Common myeloid progenitor, CD34-positive (primary cell): ENCODE measurements at places on chromosomes 7 and 10.

- no peak for DNase-seq
- no peak overlapping the region for H3K4me3 ChIP-seq
- no peaks in the 10 kb centered on the region for H3K36me3 ChIP-seq
- peaks cover 3% of the 10 kb centered on the region for H3K4me1 ChIP-seq
Measured at GRCh38 chr7:37971491-37971890, 51.1 kb downstream of the EPDR1 start.

DNA sequence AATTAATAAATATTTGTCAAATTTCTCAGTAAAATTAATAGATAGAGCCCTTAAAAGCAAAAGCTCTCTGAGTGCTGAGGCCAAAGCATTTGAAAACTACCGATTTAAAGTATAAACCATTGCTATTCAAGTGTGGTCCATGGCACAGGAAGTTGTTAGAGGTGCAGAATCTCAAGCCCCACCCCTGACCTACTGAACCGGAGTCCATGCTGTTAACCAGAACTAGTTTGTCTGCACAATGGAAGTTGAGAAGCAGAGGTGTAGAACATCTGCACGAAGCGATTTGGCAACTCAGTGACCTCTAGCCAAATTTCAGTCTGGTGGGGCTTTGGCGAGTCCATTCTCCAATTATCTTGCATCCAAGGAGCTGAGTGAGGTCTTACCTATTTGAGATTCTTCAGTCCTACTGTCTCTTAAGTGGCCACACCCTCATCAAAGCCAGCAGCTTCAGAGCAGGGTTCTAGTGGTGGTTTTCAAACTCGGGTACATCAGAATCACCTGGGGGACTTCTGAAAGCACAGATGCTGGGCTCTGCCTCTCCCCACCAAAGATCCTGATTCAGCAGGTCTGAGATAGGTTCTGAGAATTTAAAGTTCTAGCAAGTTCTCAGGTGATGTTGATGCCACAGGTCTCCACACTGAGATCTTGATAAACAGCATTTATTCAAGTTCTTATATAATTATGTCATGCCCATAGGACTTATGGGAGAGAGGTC lies 96.8 kb upstream of the SAMD8 start:
- no peak for DNase-seq
- no peaks in the 10 kb centered on the region for H3K27me3 ChIP-seq
- peaks cover 36% of the 10 kb centered on the region for H3K36me3 ChIP-seq

DNA sequence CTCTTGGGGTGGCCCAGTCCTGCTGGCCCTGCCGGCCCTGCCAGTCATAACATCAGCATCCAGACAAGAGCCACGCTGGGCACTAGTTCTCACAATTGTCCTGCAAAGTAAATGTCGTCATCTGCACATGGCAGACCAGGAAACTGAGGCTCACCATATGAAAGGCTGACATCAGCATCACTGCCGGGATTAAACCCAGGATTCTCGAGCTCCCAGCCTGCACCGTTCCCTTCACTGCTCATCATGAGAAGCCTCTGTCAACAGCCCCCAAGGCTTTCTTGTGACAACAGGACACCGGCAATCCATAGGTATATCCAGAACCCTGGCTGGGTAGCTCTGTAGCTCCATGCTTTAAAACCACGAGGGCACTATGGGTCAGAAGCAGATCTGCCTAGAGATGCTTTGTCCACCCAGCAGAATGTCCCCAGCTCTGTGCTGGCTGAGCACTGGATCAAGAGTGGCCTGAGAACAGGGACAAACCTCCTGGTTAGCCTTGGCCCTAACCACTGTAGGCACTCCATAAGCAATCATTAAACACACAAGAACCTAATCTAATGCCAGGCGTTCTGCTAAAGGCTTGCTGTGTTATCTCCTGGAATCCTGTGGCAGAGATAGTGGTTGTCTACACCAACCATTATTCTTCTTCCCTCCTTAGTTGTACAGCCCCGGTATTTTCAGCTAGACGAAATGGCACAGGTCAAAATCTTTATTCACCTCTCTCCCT lies 41.2 kb upstream of the C10orf71 start:
- H3K27me3 ChIP-seq: no peaks in the 10 kb centered on the region
- H3K27ac ChIP-seq: no peak overlapping the region
- peaks cover 54% of the 10 kb centered on the region for H3K4me1 ChIP-seq

DNA sequence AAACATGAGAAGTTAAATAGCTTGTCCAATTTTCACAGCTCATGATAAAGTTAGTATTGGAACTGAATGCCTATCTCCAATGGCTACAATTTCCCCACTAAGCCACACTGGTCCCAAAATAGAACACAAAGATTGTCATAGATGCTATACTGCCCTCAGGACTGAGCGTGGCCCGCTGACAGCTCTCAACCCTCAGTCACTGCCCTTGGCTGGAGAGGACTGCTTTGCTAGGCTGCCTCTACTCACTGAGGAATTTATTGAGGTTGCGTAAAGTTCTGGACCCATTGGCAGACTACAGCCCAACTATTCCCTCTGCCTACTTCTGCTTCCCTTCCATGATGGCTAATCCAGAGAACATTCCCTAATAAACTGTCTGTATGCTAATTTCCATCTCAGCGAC lies 165.5 kb upstream of the BET1 start:
- no peaks in the 10 kb centered on the region for H3K4me1 ChIP-seq
- no peak overlapping the region for H3K27ac ChIP-seq
- no peaks in the 10 kb centered on the region for H3K27me3 ChIP-seq
- no peaks in the 10 kb centered on the region for H3K36me3 ChIP-seq
- H3K4me3 ChIP-seq: no peak overlapping the region

- H3K27me3 ChIP-seq: no peaks in the 10 kb centered on the region
- no peaks in the 10 kb centered on the region for H3K36me3 ChIP-seq
- DNase-seq: no peak
- no peak overlapping the region for H3K27ac ChIP-seq
- no peak overlapping the region for H3K4me3 ChIP-seq
Measured at GRCh38 chr10:25954851-25955250, 20.8 kb downstream of the MYO3A start.

- no peaks in the 10 kb centered on the region for H3K36me3 ChIP-seq
- no peaks in the 10 kb centered on the region for H3K27me3 ChIP-seq
- no peak overlapping the region for H3K27ac ChIP-seq
- no peak overlapping the region for H3K4me3 ChIP-seq
Measured at GRCh38 chr10:107423903-107424302, 259.4 kb upstream of the SORCS1 start.

DNA sequence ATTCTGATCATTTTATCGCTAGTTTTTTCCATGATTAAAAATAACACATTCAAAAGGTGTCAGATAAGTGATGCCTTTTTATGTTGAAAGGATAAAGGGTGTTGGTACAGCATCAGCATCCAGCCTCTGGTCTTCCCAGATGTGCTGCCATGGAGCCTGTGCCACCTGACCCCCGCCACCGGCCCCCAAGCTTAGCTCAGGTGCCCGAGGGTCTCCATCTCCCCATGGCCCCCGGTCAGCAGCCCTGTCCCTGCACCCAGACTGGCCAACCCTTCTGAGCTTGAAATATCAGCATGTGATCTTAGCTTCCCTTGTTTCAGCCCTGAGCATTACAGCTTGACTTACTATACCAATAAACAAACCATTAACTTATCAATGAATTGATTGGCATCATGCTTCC lies 24.6 kb downstream of the PFKP start:
- peaks cover 7% of the 10 kb centered on the region for H3K4me1 ChIP-seq
- H3K36me3 ChIP-seq: peaks cover 3% of the 10 kb centered on the region
- no peak for DNase-seq
- H3K27ac ChIP-seq: peak overlapping the region; percentile 54

DNA sequence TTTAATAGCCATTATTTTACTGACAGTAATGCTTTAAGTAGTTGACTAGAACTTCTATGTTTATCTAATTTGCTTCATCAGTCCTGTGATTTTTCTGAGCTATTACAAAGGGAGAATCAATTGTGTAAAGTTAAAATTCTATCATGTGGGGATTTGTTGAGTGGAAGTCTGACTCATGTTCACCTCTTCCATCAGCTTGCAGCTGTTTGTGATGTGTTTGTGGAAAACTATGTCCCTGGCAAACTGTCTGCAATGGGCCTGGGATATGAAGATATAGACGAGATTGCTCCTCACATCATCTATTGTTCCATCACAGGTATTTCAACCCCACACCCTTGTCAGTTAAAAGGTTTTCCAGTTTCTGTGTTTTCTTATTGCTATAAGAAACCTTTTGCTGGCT lies 59.9 kb downstream of the SUGCT start:
- no peaks in the 10 kb centered on the region for H3K27me3 ChIP-seq
- H3K27ac ChIP-seq: no peak overlapping the region
- no peaks in the 10 kb centered on the region for H3K36me3 ChIP-seq
- H3K4me3 ChIP-seq: no peak overlapping the region
- no peak for DNase-seq
- H3K4me1 ChIP-seq: no peaks in the 10 kb centered on the region

- H3K4me3 ChIP-seq: peak overlapping the region; percentile 37
- peak; percentile 87 for DNase-seq
- no peak overlapping the region for H3K27ac ChIP-seq
- H3K4me1 ChIP-seq: peaks cover 64% of the 10 kb centered on the region
- no peaks in the 10 kb centered on the region for H3K36me3 ChIP-seq
Measured at GRCh38 chr7:24836084-24836483, 78.8 kb upstream of the GSDME start.

DNA sequence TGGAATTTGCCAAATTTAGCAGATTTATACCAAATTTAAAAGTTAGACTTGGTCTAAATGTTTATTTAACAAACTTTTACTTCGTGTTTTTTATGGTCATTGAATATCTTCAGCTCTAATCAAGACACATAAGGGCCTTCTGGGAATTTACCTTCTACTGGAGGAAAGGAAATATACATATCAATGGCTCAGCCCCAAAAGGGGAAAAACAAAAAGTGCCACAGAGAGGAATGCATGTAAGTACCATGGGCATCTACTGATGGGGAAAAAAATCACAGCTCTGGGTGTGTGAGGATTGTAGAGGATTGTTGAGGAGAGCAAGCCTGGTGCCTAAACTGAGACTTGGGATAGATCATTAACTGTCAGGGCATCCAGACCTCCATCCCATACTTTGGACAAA lies 260.3 kb downstream of the SORCS1 start:
- no peaks in the 10 kb centered on the region for H3K36me3 ChIP-seq
- peaks cover 31% of the 10 kb centered on the region for H3K27me3 ChIP-seq
- no peak for DNase-seq
- H3K4me1 ChIP-seq: no peaks in the 10 kb centered on the region

- peak overlapping the region; percentile 12 for H3K4me3 ChIP-seq
- DNase-seq: peak; percentile 15
- no peaks in the 10 kb centered on the region for H3K36me3 ChIP-seq
Measured at GRCh38 chr7:12771378-12771877, 84.0 kb downstream of the ARL4A start.

DNA sequence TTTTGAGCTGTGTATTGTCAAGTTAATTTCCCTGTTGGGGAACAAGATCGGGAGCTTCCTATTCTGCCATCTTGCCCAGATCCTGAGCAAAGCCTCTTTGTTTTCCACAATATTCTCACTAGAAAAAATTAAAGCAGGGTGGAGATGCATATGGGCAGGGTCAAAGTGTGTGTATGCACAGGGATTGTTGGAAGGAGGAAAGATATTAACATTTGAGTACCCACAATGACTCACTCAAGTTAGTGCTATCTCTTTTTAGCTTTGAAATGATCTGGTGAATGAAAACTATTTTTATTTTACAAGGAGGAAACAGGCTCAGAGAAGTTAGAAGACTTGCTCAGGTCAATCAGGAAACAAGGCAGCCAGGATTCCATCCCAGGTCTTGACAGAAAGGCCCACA lies 6.7 kb upstream of the BTBD16 start:
- H3K27me3 ChIP-seq: no peaks in the 10 kb centered on the region
- no peaks in the 10 kb centered on the region for H3K4me1 ChIP-seq
- H3K4me3 ChIP-seq: no peak overlapping the region

DNA sequence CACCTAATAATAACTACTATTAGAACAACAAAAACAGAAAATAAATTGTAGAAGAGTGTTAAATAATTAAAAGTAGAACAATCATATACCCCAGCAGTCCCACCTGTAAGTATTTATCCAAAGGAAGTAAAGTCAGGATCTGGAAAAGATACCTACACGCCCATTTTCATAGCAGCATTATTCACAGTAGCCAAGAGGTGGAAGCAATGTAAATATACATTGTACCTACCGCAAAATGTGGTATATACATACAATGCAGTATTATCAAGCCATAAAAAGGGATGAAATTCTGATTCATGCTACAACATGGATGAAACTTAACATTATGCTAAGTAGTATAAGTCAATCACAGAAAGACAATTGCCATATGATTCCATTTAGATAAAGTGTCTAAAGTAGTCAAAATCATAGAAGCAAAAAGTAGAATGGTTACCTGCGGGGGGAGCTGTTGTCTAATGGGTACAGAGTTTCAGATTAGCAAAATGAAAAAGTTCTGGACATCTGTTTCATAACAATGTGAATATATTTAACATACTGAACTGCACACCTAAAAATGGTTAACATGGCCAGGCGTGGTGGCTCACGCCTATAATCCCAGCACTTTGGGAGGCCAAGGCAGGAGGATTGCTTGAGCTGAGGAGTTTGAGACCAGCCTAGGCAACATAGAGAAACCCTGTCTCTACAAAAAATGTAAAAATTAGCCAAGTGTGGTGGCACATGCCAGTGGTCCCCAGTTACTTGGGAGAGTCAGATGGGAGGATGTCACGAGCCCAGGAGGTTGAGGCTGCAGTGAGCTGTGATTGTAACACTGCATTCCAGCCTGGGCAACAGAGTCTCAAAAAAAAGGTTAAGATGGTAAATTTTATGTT lies 6.0 kb upstream of the TMED4 start:
- H3K27me3 ChIP-seq: no peaks in the 10 kb centered on the region
- no peak overlapping the region for H3K27ac ChIP-seq
- no peak overlapping the region for H3K4me3 ChIP-seq
- DNase-seq: peak; percentile 85

GRCh38 chr7:78714356-78714755 lies 739.1 kb downstream of the MAGI2 start:
- no peak overlapping the region for H3K27ac ChIP-seq
- H3K4me3 ChIP-seq: no peak overlapping the region
- no peak for DNase-seq
- H3K4me1 ChIP-seq: no peaks in the 10 kb centered on the region
- H3K27me3 ChIP-seq: no peaks in the 10 kb centered on the region

GRCh38 chr10:32629910-32630309 lies 184.0 kb downstream of the CCDC7 start:
- H3K27ac ChIP-seq: no peak overlapping the region
- no peaks in the 10 kb centered on the region for H3K36me3 ChIP-seq
- H3K27me3 ChIP-seq: no peaks in the 10 kb centered on the region
- no peak overlapping the region for H3K4me3 ChIP-seq
